Calu3 (cell line): ENCODE measurements at places on chromosomes 1 and 21. TPM values are rescaled to one million over a fixed set of nuclear protein-coding genes. Genes with fewer than 3 reads are reported as not detected.

The COL8A2 gene
- total RNA-seq: 0.07 TPM in 1 of 2 replicates, not detected in the other

The PHGDH gene
- total RNA-seq: 155 and 199 TPM in 2 replicates

The OR6N1 gene
- not detected in 2 replicates for total RNA-seq

The RXFP4 gene
- total RNA-seq: not detected in 2 replicates

- no peak for DNase-seq
These were observed 120.5 kb downstream of the CAMTA1 start for GRCh38 chr1:6905790-6906189.

- DNase-seq: no peak
These were observed 22.4 kb downstream of the DEGS1 start for GRCh38 chr1:224205438-224205840.

DNA sequence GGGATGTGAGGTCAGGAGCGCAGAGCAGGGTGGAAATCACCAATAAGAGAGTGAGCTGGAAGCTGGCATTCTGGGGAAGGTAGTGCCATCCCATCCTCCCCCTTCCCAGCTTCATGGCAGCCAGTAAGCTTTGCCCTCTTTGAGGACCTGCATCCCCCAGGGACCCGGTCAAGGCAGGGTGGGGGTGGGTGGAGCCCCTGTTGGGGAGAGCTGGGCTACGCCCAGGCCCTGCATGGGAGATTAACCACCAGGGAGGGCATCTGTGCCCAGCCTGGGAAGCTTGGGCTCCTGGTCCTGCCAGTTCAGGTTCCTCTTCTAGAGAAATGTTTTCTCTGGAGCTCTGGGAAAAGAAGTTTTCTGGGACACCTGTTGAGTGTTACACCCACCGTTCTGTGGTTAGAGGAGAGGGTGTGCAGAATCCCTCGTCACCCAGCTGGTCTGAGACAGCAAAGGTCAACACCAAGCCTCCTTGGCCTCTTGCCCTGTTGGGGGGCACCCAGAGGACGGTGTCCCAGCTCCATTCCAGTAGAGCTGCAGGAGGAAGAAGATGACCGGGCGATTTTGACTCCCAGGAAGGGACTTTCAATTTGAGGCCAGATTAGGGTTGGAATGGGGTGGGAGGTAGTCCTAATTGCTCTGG lies 30.1 kb upstream of the TENT5C start:
- no peak for DNase-seq

GRCh38 chr21:24716281-24716918 lies 890.9 kb downstream of the MRPL39 start:
- no peak for DNase-seq

- DNase-seq: no peak
These were observed 2.8 kb upstream of the CAPN9 start for GRCh38 chr1:230744382-230744781.

DNA sequence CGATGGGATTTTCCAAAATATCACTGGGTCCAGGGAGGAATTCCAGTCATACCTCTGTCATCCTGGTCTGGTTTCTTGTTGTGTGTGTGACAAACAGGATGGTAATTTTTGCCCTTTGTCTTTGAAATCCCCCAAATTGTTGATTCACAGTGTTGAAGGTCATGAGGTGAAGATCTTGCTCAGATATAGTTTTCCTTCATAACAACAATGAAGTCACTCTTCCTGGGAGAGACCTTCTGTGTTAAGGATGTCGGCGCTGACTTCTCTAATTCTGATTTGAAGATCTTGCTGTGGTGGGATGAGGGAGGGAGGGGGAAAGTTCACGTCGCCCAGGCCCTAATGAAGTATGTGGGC lies 32.2 kb upstream of the MPZL1 start:
- DNase-seq: no peak

GRCh38 chr1:145877923-145878486 lies 7.7 kb downstream of the ANKRD35 start:
- DNase-seq: peak; percentile 68

GRCh38 chr1:62541048-62541447 lies 56.3 kb upstream of the ANGPTL3 start:
- no peak for DNase-seq

GRCh38 chr21:38917043-38917774 lies 111.5 kb downstream of the ETS2 start:
- no peak for DNase-seq

- DNase-seq: no peak
These were observed 44.9 kb downstream of the C1orf198 start for GRCh38 chr1:230823426-230823825.

GRCh38 chr1:62307895-62308492 lies 11.2 kb downstream of the KANK4 start:
- no peak for DNase-seq

- DNase-seq: no peak
These were observed 1106.4 kb downstream of the AMY1C start for GRCh38 chr1:104856091-104856490.

DNA sequence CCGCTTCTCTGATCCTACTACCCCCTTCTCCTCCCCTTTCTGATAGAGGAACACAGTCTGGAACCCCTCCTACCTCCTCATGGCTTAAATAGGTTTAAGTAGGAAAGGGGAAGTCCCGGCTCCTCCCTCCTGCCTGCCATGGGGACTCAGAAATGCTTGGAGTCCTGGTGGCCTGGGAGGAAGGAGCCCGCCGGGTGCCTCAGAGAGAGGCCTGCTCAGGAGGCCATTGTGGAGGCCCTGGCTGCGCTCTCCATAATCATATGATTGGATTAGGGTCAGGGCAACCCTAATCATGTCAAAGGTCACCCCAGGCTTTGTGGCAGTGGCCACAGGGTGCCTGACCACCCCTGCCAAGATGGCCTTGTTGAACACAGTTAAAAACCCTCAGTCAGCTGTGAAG lies 29.0 kb downstream of the WNT3A start:
- no peak for DNase-seq

- no peak for DNase-seq
These were observed 88.8 kb downstream of the MRPL39 start for GRCh38 chr21:25518491-25518911.

DNA sequence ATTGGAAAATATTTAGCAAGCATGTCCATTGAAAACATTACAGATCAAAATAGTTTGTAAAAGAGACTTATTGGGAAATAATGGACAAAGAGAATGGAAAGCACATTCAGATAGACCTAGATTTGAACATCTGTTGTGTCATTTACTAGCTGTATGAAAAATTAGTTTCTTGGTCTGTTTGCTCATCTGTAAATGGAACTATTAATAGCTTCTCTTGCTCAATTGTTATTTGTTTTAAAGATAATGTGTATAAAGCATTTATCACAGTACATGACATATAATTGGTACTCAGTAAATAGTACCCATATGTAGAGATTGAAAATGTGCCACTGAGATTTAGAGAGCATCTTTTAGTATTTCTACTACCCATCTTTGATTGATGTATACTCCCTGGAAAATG lies 25.9 kb downstream of the RPAP2 start:
- no peak for DNase-seq

GRCh38 chr1:41330588-41331545 lies 30.4 kb upstream of the FOXO6 start:
- no peak for DNase-seq

DNA sequence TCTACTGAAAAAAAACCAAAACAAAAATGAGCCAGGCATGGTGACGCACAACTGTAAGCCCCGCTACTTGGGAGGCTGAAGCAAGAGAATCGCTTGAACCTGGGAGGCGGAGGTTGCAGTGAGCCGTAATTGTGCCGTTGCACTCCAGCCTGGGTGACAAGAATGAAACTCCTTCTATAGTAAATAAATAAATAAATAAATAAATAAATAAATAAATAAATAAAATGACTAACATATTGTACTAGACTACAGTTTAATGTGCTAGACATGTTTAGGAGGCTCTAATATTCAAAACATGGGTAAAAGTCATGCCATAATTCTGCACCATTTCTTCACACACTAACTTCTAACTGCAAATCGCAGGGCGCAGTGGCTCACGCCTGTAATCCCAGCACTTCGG lies 33.3 kb upstream of the ERO1B start:
- DNase-seq: no peak

GRCh38 chr1:26044971-26045721 lies 772 bp downstream of the SLC30A2 start:
- no peak for DNase-seq

- no peak for DNase-seq
These were observed 33.4 kb upstream of the USH2A start for GRCh38 chr1:216456682-216457081.

DNA sequence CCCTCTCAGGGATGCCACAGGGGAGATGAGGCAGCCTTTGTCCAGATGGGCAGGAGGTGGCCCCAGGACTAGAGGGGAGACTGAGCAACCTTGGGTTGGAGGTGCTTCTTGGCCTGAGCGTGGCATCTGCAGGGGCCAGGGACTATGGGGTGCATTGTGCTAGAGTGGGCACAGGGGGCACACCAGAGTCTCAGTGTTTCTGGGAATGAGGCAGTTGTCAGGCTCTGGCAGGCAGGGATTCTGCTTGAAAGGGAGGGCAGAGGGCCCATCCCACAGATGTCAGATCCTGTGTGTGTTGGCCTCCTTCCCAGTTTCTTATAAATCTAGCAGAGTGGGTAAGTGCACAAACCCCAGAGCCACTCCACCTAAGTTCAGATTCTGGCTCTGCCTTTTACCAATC lies 13.7 kb downstream of the LGR6 start:
- DNase-seq: no peak

DNA sequence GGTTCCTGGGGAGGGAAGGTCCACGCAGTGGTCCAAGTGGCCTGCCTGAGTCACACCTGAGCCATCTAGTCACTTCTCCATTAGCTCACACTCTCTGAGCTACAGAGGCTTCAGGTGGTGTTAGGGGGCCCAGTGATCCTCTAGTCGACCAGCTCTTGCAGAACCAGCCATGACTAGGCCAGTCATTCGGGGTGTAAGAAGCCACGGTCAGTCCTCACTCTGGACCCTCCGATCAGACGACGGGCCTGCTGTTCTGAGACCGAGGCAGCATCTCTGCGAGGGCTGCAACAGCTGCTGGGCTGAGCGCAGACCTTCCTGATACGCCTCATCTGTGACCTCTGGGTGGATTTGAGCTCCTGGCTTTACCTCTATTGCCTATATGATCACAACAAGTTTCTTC lies 68.8 kb downstream of the RIPK4 start:
- no peak for DNase-seq

GRCh38 chr1:27509127-27510080 lies 19.4 kb upstream of the WASF2 start:
- no peak for DNase-seq

DNA sequence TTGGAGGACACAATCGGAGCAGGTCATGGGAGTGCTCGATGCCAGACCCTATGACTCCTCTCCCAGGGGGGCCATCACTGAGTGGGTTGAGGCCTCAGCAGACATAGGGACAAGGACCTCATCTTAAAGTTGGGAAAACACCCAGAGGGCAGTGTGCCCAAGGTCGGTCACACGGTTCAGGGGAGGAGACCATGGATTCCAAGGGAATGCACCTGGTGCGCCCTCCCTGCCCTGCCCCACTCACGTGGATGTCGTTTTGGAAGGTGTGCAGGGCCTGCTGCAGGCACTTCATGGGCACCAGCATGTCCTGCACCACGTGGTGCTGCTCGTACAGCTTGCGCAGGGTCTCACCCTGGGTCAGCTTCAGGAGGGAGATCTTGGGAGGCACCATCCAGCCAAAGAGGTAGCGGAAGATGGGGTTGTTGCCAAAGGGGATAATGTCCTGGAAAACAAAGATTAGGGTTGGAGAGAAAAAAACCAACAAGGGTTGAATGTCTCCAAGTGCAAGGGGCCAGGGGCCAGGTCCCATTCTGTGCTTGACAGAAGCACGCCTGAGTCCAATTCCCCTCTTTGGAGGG lies 33.1 kb downstream of the DHCR24 start:
- DNase-seq: no peak

GRCh38 chr1:44830900-44831304 lies 12.2 kb downstream of the PTCH2 start:
- no peak for DNase-seq

DNA sequence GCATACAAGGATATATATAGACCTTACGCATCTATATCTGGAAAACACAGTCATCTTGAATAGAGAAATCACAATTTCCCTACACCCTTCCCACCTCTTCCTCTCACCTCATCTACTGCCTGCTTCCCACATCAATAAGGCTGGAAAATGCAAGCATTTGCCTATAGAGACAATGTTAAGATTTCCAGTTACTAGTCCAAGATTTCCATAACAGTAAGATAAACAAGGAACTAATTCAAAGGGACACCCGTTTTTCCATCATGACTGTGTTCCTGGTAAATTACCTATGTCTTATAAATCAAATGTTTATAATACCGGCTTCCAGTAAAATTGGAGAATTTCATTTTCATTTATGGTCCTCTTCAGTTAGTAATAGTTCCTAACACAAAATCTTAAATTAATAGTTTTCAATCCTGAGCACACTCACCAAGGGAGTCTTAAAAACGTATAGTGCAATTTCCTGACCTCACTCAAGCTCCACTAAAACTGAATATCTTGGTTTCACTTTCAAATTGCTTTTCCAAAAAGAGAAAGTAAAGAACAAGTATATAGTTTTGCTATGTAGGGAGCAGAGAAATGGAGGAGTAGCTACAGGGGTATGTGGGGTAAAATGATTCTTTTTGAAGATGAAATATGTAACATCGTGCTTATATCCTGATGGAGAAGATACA lies 398.7 kb downstream of the PLPP3 start:
- no peak for DNase-seq

DNA sequence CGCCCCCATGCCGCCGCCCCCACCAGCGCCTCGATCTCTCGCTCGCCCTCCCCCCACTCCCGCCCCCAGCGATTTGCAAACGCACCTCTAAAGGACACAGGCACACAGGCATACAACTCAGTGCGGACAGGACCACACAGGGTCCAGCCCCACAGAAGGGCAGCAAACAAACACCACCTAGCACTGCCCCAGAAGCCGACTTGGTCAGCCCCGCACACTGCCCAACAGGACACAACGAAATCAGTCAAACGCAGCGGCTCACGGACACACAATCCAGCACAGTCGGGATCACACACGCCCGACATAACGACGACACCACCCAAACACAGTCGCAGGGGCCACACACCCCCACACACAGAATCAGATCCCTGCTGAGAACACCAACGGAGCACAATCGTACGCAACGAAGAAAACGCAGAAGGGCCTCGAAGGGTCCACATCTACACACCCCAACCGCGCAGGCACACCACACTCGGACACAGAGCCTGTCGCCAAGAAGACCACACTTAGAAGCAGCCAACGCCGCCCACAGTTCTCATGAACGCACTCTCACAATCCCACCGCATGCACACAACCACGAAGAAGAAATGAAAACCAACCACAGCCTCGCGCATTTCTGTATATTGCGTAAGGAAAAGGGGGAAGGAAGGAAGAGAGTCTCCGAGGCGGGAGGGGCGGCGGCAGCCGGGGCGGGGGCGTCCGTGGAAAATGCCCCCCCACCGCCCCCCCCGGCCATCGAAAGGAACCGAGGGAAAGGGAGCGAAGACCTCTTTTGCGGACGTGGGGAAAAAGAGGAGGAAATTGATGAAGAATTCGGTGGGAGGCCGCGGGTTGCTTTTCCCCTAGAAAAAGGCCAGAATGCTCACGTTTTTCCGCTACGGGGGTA lies 481 bp downstream of the TAL1 start:
- no peak for DNase-seq
